Dorsolateral prefrontal cortex (tissue), 122 donors: ENCODE measurements at places on chromosomes 6 and 20. TPM values are rescaled to one million over a fixed set of nuclear protein-coding genes. Genes with fewer than 3 reads are reported as not detected.

- no peak for DNase-seq
These were observed 114.2 kb upstream of the LY86 start for GRCh38 chr6:6474170-6474920.

DNA sequence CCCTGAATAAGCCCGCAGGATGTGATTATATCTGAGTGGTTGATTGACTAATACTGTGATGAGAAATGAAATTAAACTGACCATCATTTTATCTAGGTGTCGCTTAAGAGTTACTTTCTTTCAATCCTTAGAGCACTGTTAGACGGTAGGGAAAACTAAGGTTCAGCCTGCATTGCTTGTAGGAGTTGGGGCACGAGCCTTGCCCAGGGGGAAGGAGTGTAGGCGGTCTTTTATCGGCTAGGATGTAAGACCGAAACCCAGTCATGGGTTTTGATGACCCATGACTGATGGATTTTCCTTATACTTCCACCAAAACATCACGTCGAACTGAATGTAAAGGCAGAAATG is 392 bp upstream of the TASP1 start:
- DNase-seq = no peak

DNA sequence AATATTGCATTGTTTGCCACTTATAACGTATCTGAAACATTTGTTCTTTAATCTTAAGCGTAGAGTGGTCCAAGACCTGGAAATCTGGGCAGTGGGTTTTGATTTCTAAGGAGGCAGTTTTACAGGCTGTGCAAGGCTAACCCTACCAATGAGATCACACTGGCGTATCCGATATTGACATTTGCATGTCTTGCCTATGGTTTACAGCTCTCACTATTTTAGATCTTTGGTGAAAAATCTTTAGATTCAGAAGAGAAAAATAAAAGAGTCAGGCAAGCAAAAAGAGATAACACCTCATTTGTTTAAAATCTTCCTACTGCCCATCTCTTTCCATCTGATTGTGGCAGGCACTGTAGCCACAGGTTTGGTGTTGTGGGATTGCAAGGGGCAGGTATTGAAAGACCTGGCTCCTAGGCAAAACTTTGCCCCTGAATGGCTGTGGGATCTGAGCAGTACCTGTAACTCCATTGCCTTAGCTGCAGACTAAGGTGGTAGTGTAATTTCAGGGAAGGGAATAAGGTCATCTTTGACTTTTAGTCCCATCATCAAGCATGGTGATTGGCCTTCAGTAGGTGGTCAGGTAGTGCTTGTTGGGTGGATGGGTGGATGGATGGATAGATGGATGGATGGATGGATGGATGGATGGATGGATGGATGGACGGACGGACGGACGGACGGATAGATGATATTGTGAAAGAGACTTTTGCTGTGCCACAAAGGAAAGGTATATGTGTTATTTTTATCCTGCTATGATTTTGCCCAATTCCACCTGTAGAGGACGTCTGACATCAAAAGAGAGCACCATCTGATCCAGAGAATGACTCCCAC is 1.9 kb downstream of the TNFAIP3 start:
- DNase-seq = no peak

The BTNL2 gene
- total RNA-seq = 0.63 TPM

GRCh38 chr20:24779131-24779530 is 169.9 kb upstream of the CST7 start:
- DNase-seq = no peak

- no peak for DNase-seq
These were observed 36.1 kb downstream of the GMDS start for GRCh38 chr6:2209226-2209809.
